ENCODE measurements at places on chromosomes 11 and 22.

DNA sequence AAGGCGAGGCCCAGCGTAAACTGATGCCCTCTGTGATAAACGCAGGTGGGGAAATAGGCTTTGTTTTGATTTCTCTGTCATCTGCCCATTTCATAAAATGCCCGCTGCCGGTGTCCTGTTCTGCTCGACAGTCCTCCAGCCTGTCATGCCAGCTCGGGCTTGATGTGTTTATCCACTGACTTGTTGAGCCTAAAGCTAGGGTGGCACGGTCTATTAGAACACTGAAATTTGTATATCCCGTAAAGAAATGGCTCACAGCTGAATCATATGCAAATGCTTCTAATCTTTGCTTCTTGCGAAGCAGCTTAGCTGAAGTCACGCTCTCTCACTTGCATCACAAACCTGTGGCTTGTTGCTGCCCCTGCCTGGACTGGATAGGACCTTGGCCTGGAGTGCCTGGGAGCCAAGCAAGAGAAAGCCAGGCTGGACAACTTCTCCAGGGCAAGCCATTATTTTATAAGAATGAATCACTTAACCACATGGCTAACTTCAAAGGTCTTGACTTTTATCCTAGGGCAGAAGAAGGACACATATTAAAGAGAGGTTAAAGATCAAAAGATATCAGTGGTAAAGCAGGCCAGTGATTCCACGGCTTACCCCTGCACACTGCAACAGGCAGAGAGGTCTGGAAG lies 33.1 kb downstream of the EHF start:
- DNase-seq = no peak

DNA sequence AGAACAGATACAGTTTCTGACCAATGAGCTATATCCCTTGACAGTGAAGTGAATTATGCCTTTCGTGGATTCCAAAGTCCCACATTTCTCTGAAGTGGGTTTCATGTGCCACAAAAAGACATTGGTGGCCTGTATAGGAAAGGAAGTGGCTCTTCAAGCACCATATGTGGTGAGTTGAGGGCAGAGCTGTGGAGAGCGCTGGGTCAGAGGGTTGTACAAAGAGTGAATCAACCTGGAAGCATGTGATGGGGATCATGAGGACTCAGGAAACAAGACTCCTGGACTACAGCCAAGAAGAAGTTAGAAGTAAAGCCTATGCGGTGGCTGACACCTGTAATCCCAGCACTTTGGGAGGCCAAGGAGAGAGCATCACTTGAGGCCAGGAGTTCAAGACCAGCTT lies 579 bp upstream of the SLC5A4 start:
- DNase-seq = no peak

GRCh38 chr22:44595841-44596341 lies 97.9 kb upstream of the RTL6 start:
- DNase-seq = no peak

- no peak for DNase-seq
Observed at GRCh38 chr11:55726715-55727324, 46.4 kb upstream of the OR5D13 start.

DNA sequence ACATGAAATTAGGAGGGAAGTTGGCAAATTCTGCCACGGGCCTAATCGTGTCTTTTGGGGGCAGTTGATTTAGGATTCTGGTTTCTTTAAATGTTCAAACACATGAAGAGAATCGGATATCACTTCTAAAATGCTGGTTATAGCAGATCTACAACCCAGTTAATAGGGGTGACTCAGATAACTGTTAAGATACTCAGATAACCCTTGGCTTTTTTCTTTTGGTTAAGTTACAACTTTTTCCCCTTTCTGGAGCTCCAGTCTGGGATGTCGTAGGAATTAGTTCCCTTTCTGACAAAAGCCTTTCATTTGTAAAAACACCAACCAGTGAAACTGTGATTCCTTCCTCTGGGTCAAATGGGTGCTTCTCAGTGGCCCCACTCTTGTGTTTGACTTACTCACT lies 976 bp downstream of the DEPDC7 start:
- DNase-seq = no peak

GRCh38 chr11:126743628-126744027 lies 256.9 kb downstream of the KIRREL3 start:
- DNase-seq = no peak

DNA sequence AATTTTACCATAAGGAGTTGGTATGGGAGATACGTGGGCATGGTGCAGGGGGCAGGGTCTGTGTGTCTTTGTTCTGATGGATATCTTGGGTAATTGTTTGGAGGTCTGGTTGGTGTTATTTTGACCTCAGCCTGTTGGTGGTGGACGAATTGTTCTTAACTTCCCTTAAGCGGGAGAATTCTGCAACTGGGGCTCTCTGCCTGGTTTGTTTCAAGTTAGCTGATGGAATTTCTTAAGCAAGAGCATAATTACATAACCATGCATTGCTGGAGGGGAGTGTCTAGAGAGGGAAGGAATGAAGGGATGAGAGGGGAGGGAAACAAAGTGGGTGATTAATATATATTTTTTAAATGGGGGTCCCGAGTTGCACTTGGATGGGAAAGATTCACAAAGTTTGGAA lies 908.5 kb upstream of the RAG2 start:
- DNase-seq = no peak

DNA sequence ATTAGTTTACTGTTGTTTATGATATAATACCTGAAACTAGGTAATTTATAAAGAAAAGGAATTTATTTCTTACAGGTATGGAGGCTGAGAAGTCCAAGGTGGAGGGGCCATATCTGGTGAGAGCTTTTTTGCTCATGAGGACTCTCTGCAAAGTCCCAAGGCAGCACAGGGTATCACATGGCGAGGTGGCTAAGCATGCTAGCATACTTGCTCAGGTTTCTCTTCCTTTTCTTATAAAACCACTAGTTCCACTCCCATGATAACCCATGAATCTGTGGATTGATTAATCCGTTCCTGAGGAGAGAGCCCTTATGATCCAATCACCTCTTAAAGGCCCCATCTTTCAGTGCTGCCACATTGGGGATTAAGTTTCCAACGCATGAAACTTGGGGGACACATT lies 82.7 kb downstream of the PHF21A start:
- no peak for DNase-seq

- no peak for DNase-seq
Observed at GRCh38 chr11:33667819-33668467, 32.7 kb downstream of the C11orf91 start.

- no peak for DNase-seq
Observed at GRCh38 chr22:39315389-39315788, 4.0 kb downstream of the RPL3 start.

- DNase-seq = no peak
Observed at GRCh38 chr11:46898396-46899095, 19.8 kb downstream of the LRP4 start.

GRCh38 chr11:105861225-105861624 lies 160.8 kb downstream of the MSANTD4 start:
- no peak for DNase-seq

Measured in GM20000 (cell line).